Fibroblast of skin of left biceps (primary cell): ENCODE measurements at places on chromosomes 7 and 10.

- DNase-seq = no peak
These were observed 341.2 kb downstream of the PTPRN2 start for GRCh38 chr7:158246272-158246959.

DNA sequence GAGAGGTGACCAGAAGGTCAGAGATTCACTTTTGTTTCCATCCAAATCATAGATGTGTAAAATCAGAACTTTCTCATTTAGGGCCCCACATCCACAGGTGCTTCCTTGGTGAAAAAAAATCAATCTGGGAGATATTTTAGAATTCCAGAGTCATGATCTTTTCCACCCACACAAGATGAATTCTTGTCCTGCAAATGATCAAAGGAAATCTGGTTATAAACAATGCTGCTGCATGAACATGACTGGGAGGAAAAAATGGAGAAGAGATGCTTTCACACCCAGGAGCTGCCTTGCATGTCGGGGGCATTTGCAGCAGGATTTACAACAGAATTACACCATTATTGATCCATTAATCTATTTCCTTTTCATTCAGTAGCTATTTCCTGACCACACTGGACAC lies 106.5 kb upstream of the TMEM72 start:
- DNase-seq = no peak

GRCh38 chr7:22549667-22550513 lies 49.9 kb upstream of the STEAP1B start:
- no peak for DNase-seq

- DNase-seq = no peak
These were observed 281.1 kb downstream of the CCDC3 start for GRCh38 chr10:12720217-12720981.

GRCh38 chr7:141421306-141421705 lies 129.9 kb upstream of the AGK start:
- DNase-seq = no peak

GRCh38 chr10:48400850-48401220 lies 94.4 kb downstream of the MAPK8 start:
- no peak for DNase-seq

GRCh38 chr7:120273476-120273975 lies 551 bp downstream of the KCND2 start:
- no peak for DNase-seq
